ENCODE measurements at places on chromosomes 12 and 14.

DNA sequence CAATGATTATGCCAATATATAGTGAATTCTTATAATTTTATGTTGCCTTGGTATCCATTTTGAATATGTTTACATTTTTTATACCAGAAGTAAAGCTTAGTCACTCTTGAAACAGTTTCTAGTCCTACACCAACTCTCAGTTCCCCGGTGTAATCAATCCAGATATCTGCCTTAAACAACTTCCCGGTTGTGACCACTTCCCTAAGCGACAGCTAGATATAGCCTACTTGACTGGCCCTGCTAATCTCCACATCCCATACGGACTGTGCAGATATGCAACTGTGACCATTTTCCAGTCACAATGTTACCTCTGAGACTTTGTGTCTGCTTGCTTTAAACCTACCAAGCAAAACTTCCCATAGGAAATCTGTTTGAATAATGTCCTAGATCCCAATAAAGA is 1551.5 kb upstream of the SEL1L start:
- DNase-seq, result no peak

- DNase-seq, result no peak
These were observed 86.5 kb downstream of the PAPOLA start for GRCh38 chr14:96588410-96589257.

GRCh38 chr12:6821591-6822425 is at the start of gene GPR162:
TSS of gene GPR162 (plus strand) at chr12:6821821. CDS start at chr12:6823899, 2,078 bp downstream.
- DNase-seq, result peak; percentile 61

DNA sequence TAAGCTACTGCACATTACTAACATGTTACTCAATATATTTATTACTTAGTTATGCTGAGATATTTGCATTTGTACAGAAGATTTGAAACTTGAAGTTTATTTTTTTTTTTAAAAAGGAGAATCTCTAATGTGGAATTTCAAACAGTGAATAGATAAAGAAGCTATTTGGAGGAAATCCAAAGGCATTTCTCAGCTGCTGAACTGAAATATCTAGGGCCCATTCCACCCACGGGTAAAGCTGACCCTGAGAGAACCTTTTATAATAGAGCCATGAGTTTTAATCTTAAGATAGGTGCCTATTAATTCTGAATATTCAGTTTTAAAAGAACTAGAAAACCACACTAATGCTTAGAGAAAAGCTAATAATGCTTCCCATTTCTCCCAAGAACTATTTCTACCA is 225.4 kb upstream of the CAND1 start:
- DNase-seq, result no peak

DNA sequence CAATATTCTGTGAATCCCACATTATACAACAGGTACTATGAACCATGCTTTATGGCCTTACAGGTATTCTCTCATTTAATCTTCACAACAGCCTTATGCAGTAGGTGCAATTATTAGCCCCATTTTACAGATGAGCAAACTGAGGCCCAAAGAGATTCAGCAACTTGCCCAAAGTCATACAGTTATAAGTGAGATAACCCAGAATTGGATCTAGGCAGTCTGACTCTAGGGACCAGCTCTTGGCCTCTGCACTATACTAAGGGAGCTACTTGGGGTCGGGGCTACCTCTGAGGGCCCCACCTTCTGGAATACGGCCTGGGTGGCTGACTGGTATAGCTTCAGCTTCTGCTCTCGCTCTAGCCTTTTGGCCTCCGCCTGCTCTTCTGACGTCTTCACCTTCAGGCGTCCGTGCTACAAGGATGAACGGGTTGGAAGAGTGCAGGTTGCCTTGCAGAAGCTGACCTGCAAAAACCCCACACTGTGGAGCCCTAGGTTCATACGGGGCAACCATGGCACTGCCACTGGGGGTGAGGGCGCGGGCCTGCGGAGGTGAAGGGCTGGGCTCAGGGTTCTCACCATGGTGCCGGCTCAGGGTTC is 762 bp downstream of the RABGGTA start:
- no peak for DNase-seq

GRCh38 chr12:7304456-7304855 is 584 bp downstream of the ACSM4 start:
- no peak for DNase-seq

- DNase-seq, result no peak
These were observed 3.2 kb upstream of the ZNF839 start for GRCh38 chr14:102316338-102316742.

DNA sequence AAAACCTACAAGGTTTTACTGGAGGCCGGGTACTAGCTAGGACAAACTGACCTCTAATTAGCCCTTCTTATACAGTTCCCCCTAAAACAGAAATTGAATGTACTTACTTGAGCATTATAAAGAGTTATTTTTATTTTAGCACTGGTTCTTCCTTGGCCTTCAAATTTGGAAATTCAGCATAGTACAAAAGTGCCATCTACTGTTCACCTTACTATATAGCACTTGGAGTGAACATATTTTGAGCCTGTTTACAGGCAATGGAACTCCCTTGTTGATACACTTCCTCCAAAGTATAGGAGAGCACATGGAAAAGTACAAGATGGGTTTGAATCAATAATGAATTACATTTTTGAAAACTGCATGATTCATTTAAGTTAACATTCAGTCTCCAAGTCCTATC is 3.9 kb upstream of the POC1B start:
- DNase-seq, result peak; percentile 70

GRCh38 chr14:41950428-41951151 is 343.9 kb downstream of the LRFN5 start:
- DNase-seq, result no peak

DNA sequence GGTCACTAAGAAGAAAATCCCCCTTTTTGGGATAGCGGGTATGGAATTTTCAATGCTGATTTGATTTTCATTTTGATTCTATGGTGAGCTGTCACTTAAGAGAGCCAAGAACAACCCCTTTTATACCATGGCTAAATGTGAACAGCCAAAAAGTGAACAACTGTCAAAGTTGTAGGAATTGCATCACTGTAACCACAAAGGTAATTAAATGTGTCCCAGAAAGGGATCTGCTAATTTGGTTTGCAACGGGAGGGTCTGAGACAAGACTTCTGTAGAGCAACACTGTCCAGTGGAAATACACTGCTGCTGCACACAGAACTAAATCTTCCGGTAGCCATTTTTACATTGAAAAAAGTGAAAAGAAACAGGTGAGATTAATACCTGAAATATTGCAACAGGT is 14.6 kb downstream of the CHST11 start:
- no peak for DNase-seq

- no peak for DNase-seq
These were observed 436 bp downstream of the ASB2 start for GRCh38 chr14:93975791-93976476.
